Hindlimb muscle (tissue), 1 donor: ENCODE measurements at places on chromosomes 7 and 10. TPM values are rescaled to one million over a fixed set of nuclear protein-coding genes. Genes with fewer than 3 reads are reported as not detected.

Gene FAM131B
- 1.8 TPM for polyA plus RNA-seq

DNA sequence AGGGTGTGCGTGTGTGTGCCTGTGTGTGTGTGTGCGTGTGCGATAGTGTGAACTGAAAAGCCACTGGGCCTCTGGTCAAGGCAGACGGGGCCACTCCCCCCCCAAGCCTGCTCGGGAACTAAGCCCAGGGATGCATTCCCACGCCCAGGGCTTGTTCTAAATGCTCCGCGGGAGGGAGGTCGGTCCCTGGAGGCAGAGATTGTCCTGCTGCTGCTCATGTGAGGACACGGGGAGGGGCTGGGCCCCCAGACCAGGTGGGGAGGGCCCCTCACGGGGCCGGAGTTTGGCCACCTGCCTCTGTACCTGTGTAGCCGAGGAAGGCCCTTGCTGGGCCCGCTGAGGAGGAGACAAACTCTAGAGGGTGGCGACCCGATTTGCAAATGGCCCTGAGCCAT, 93.9 kb downstream of the PDGFA start:
- no peak for DNase-seq

GRCh38 chr10:7409045-7409731, 1.6 kb downstream of the SFMBT2 start:
- DNase-seq = no peak

GRCh38 chr7:134692344-134692705, 45.7 kb downstream of the BPGM start:
- DNase-seq = no peak

- DNase-seq = no peak
Measured at GRCh38 chr10:119309423-119309770, 102.0 kb downstream of the GRK5 start.

Gene CRTAC1
- 0.35 TPM for polyA plus RNA-seq

- no peak for DNase-seq
Measured at GRCh38 chr7:147678943-147679342, 911.6 kb upstream of the C7orf33 start.

- no peak for DNase-seq
Measured at GRCh38 chr10:30977385-30977784, 54.3 kb downstream of the ZNF438 start.

GRCh38 chr7:74094224-74095101, 10.9 kb downstream of the LIMK1 start:
- no peak for DNase-seq

- no peak for DNase-seq
Measured at GRCh38 chr10:126459878-126460481, 71.7 kb upstream of the ADAM12 start.

DNA sequence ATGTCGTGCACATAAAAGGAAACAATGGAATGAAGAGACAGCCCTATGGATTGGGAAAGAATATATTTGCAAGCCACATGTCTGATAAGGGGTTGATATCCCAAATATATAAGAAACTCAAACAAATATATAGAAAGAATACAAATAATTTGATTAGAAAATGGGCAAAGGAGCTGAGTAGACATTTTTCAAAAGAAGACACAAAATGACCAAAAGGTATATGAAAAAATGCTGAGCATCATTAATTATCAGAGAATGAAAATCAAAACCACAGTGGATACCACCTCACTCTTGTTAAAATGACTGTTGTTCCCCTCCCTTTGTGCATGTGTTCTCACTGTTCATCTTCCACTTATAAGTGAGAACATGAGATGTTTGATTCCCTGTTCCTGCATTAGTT, 175.3 kb downstream of the CNTNAP2 start:
- DNase-seq = no peak

GRCh38 chr7:16993543-16993942, 111.8 kb upstream of the AGR3 start:
- DNase-seq = no peak

DNA sequence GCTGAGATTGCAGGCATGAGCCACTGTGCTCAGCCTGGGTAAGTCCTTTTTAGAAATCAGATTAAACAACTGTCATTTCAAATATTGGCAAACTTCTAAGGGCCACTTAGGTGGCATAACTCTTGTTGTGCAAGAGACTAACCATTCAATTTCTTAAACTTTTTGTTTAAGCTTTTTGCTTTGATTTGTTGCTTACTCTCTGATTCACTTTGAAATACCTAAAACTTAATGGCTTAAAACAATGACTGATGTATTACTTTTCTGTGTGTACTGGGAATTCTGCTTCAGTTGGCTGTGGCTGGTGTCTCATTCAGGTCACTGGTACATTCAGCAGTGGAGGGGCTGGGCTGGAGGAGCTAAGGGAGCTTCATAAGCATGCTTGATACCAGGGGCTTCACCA, 28.9 kb downstream of the ZNF25 start:
- no peak for DNase-seq

GRCh38 chr7:87359366-87359765, 13.9 kb downstream of the CROT start:
- no peak for DNase-seq

- DNase-seq = no peak
Measured at GRCh38 chr7:102913826-102914225, 1.0 kb downstream of the LRRC17 start.

DNA sequence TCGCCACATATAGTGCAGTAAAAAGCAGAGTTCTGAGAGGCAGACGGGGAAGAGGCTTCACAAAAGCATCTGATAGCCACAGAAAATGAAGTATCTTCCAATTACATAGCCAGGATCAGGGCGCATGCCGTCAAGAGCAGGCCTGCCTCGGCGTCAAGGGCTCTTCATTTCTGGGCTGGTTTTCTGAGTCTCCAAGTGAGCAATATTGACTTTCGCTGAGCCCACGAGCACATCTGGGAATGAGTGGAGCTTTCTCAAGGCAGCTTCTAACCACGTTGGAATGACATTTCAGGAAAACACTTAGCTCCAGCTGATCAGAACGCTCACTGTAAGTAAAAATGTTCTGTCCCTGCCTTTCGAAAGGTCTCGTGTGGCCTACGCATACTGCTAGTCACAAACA, 51.9 kb downstream of the CLRN3 start:
- DNase-seq = no peak

GRCh38 chr10:8852546-8852945, 798.1 kb downstream of the GATA3 start:
- no peak for DNase-seq

Gene HEPACAM2
- 0.09 TPM for polyA plus RNA-seq

GRCh38 chr10:125816548-125816947, 6.5 kb downstream of the UROS start:
- DNase-seq = no peak

GRCh38 chr10:21078410-21079329, 181.6 kb upstream of the NEBL start:
- DNase-seq = peak; percentile 67

Gene TPST1
- polyA plus RNA-seq = 13.7 TPM

GRCh38 chr7:95255691-95256090, 68.6 kb downstream of the PON1 start:
- DNase-seq = no peak

- no peak for DNase-seq
Measured at GRCh38 chr7:141045126-141045841, 28.6 kb upstream of the TMEM178B start.

- DNase-seq = no peak
Measured at GRCh38 chr10:69107176-69107490, 16.8 kb upstream of the VPS26A start.

- peak; percentile 17 for DNase-seq
Measured at GRCh38 chr7:105691082-105691679, 109.9 kb upstream of the EFCAB10 start.

Gene CYP3A4
- not detected for polyA plus RNA-seq

GRCh38 chr10:1137499-1138163, 81.4 kb downstream of the WDR37 start:
- DNase-seq = no peak

Gene OR2A12
- polyA plus RNA-seq = not detected

- no peak for DNase-seq
Measured at GRCh38 chr7:94875201-94875600, 32.2 kb upstream of the PPP1R9A start.
